ENCODE measurements at places on chromosomes 7 and 10.
A peak's percentile ranks its signal among the peaks of the same experiment; 100 is the strongest.

DNA sequence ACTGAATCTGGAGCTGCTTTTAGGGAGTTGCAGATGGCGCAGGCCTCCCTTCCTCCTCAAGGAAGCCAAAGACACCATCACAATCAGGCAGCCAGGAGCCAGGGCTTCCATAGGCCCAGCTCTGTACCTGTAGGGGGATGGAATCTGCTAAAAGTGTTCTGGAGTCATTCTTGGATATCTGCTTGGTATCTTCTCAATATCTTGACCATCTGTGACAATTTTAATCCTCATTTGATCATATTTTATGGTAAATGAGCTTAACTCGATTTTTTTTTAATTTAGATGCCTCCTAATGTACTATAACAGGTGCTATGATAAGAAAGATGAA, 3.1 kb downstream of the ST7 start:
- DNase-seq: no peak

DNA sequence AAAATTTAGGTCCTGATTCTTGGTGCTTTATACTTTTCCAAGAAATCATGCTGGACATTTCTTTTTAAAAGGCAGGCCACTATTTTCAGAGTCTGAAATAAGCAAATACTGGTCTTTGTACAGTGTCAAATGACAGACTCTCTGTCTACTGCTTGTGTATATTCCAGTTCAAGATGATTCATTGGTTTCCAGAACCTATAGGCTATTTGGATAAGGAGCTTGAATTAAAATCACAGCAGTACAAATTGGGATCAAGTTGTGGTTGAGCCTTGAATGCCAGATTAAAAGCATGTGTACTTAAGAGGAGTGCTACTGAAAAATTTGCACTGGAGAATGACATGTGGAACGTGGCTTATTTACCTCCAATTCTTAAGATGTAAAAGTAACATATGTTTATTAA, 10.7 kb downstream of the KMT2E start:
- no peak for DNase-seq

DNA sequence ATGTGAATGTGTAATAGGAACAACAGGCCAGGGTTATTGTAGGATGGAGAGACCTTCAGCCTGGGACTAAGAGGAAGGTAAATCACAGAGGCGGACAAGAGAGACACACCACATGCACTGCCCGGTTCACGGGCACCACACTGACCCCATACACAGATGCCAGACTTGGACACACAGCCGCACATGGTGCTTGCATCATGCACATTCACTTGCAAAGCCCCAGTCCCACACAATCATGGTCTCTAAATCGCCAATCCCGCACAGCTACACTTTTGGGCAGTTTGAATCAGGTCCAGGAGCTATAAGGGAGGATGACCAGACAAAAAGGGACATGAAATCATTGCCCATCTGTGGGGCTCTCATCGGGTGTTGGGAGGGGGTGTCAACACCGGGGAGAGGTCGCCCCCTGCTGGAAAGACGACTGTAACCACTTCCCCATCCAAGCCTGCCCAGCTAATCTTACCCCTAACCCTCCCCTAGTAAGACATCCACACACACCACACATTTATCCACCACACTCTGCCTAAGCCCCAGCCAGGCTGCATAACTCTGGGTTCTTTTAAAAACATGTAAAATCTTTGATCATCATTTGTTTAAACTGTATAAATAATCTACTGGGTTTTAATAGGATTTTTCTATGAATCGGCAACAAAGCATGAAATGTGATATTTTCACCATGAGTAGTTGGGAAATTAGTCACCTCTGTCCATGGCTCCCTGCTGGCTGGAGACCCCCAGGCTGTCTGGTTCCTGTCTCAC, 40.5 kb upstream of the SLF2 start:
- DNase-seq: peak; percentile 43

DNA sequence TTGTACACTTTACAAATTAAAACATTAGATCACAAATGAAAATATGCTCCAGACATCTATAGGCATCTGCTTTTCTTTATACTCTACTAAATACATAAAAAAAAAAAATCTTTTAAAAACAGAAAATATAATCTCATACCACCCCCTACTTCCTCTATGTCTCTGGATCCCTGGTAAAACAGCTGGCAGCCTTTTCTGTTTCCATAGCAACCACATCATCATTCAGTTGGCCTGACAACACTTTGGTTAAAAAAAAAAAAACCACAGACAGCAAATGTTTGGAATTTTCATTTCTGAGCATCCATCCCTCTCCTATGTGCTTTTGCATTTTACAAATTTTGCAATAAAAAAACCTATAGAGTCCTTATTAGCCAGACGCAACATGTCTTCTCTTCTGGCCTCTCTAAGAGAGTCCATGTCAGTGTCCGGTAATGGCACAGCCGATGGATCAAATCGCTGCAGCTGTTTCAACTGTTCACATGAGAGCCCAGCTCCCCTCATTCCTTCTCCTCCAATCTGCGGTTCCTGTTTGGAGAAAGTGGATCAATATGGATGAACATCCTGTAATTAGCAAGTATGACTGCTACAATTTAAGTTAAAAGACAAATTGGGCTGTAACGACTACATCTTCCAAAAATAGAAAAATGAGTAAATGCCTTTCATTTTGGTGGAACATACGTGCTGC, 105.6 kb downstream of the NSUN6 start:
- no peak for DNase-seq

- no peak for DNase-seq
Observed at GRCh38 chr7:48587475-48587874, 336.9 kb upstream of the CDC14C start.

DNA sequence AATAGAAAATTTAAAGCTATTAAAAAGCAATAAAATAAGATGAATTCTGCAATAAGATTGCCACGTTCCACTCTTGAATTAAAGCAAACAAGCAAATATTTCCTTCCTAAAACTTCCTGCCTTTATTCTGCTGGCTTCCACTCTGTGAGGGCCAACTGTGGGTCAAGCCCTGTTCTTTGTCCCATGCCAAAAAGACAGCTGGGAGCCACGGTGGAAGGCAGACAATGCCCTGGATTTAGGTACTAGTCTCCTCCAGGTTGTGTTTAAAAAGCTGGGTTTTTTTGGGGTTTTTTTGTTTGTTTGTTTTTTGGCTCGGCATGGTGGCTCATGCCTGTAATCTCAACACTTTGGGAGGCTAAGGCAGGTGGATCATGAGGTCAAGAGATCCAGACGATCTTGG, 39.1 kb downstream of the LRRTM3 start:
- DNase-seq: no peak

DNA sequence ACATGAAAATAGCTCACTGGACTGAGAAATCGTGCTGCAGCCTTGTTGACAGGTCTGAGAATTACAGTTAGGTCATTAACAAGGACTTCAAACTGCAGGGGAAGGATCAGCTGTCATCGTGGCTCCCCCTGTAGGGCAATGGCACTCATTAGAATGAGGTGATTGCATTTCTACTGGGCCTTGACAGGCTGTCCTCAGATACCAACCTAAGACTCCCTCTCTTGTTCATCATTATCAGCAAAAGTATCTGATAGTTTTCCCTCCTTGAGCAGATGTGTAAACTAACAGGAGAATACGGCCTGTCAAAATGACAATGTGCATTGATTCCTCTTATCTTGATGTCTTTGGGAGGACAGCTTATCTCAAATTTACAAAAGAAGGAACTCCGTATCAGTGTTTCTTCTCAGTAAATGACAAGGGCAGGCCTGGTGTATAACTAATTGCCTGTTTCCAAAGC, 648.5 kb upstream of the LRRN3 start:
- DNase-seq: no peak

GRCh38 chr7:158590181-158590530, 2.5 kb upstream of the PTPRN2 start:
- DNase-seq: no peak

GRCh38 chr7:154178895-154179294, 126.7 kb downstream of the DPP6 start:
- no peak for DNase-seq

GRCh38 chr7:155803418-155804376, 8.6 kb downstream of the SHH start:
- DNase-seq: no peak

DNA sequence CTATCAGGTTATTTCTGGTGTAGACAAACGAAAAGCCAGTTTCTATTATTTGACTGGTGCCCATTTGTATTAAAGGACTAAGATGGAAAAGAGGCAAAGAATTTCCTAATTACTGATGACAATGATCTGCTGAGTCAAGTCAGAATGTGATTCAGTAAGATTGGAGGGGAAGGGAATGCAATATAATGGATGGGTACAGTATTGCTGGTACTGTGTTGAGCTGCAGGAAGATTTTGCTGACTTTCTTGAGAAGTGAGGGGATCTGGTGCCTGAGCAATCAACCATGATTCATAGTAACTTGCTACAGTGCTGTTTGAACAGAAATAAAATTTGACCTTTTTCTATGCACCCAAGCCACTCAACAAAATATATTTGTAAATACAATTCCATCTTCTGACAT, 139.1 kb upstream of the RHEB start:
- DNase-seq: no peak
